Neural progenitor cell (in vitro differentiated cells): ENCODE measurements at places on chromosomes 7 and 10.

DNA sequence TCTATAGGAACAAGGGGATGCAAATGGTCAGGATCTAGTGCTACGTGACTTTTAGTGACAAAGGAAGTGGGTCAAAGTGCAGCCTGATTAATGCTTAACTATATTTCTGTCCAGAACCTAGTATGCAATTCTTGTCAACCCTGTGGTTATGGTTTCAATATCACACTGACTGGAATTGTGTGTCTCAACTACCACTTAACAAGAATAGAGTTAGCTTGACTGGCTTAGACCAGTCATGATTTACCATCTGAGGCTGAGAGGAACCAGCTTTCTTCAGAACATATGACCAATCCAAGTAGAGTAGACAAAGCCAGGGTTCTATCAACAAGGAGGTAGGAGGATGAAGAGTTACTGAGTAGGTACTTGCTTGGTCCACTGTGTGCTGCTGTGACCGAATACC is 54.4 kb downstream of the MYPN start:
- no peak for DNase-seq

DNA sequence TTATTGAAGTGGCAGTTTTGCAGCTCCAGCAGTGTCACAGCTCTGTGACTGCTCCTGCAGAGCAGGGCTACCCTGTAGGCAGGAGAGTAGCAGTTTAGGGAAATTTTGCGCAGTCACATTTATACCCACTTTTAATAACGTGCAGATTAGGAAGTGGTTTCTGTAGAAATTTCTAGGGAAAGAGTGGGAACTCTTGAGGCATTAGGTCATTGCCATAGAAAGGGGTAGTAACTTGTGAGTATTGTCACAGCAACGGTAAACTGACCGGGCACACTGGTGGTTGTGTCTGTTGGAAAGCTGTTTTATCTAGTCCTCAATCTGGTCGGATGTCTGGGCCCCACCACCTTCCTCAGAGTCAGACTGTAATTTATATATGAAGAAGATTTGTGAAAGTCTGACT is 51.9 kb downstream of the CDC14C start:
- DNase-seq, result no peak

GRCh38 chr7:23105086-23105643 is 420 bp upstream of the KLHL7 start:
- no peak for DNase-seq

DNA sequence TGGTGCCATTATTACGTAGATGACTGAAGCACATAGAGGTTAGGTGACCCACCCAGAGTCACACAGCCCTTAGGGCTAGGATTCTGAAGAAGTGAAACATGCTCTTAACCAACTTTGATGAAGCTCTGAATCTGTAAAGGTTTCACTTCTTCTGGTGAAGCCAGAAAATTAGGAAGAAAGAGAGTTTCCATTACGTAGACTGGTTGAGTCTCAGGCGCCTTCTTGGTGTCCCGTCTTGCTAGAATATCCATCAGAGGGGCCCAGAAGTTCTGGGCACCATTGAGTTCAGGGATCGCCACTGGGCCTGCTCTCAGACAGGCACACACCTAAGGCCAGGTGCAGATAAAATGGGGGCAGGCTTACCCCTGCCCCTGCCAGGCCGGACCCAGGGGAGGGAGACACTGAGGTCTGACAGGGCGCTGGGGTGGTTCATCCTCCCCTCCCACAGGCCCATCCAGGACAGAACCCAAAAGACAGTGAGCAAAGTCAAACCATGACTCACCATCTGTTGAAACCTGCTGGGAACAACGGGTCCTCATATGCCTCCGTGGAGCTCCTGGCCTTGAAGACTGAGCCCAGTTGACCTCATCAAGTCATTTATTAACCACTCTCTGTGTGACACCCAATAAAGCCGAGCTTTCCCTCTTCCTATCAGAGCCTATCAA is 33.2 kb downstream of the DRGX start:
- DNase-seq, result no peak

DNA sequence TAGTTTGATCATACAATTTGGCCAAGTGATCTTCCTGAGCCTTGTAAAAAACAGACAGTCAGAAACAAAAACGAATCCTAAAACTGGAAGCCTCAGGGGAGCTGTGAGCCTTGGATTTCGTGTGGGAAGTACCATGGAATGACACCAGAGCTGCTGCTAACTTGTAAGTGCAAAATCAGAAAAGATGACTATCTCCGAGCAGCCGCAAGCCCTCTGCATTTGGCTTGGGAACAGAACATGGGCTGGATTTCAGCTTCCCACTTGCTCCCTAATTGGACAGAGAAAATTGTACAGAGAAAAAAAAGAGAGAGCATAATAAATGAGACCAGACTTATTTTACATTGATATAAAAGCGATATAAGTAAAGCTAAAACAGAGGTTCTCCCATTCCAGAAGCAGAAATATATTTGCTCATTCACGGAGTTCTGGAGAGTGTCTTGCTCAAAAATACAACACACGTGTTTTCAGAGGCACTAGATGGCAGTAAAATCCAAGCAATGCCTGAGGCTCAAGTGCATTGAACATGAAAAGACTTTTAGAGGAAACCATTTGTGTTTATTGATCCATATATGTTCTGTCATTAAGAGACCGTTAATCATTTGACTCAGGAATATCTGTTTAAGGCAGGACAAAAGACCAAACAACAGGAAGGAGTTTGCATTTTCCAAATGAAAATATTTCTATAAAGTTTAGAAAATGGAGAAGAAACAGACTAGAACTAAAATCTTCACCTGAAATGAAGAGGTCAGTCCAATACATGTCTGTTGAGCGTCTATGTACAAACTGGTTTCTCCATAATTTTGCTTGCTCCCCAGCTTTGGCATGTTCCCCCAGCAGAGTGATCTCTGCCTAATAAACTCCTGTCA is 78.3 kb upstream of the SLC26A5 start:
- DNase-seq, result peak; percentile 13

DNA sequence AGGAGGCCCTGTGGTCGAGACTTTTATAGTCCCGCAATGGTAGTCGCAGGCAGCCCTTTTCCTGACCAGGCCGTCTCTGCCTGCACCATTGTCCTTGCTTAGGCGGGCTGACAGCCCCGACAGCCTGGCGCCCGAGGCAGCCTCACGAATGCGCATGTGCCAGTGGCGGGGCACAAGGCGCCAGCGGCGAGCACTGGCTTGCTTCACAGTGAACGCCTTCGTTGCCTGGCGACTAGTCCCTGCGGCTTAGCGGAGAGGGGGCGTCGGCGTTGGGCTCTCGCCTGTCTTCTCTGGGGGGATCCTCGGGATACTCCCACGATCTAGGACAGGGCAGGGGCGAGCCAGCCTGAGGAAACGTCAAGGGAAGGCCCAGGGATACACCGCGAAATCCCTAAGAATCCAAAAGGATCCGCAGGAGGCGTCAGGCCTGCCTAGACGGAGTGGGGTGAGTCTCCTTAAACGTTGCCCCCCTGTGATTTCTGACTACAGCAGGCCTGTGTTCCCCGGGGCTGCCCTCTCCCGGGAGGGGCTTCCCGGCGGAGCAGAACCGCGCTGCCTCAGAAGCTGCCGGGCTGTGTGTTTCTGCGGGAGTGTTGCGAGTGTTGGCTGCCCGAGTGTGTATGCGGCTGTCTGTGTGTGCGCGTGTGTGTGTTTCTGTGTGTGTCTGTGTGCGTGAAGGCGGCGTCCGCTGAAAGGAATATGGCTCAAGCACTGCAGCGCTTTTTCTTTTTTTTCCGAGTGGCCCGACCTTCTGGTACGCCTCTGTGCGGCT is 20.5 kb upstream of the ZNF273 start:
- no peak for DNase-seq

GRCh38 chr7:8462309-8462708 is 28.9 kb downstream of the NXPH1 start:
- no peak for DNase-seq

GRCh38 chr10:17795083-17795482 is 14.1 kb upstream of the MRC1 start:
- DNase-seq, result no peak

DNA sequence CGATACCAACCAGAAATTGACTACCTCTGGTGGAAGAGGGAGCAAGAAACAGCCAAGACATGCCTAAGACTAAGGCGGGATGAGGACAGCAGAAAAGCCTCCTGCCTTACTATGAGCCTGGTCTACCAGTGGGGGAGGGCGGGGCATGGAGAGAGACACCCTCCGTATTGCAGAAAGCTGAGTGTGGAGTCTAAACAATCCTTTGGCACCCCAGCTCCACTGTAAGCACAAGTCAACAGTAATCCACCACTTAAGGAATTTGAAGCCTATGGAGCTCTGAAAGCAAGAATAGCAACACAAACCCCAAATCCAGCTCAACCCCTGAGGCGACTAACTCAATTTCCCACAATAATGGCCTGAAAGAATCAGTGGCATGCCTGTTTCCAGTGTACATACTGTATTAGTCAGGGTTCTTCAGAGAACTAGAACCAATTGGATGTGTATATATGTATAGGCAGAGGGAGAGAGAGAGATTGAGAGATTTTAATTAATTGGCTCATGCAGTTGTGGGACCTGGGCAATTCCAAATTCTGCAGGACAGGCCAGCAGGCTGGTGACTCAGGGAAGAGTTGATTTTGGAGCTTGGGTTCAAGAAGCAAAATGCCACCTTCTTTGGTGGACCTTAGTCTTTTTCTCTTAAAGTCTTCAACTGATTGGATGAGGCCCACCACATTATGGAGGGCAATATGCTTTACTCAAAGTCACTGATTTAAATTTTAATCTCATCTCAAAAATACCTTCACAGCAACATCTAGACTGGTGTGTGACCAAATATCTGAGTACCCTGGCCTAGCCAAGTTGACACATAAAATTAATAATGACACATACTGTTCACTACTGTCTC is 13.5 kb downstream of the PPIF start:
- DNase-seq, result no peak

DNA sequence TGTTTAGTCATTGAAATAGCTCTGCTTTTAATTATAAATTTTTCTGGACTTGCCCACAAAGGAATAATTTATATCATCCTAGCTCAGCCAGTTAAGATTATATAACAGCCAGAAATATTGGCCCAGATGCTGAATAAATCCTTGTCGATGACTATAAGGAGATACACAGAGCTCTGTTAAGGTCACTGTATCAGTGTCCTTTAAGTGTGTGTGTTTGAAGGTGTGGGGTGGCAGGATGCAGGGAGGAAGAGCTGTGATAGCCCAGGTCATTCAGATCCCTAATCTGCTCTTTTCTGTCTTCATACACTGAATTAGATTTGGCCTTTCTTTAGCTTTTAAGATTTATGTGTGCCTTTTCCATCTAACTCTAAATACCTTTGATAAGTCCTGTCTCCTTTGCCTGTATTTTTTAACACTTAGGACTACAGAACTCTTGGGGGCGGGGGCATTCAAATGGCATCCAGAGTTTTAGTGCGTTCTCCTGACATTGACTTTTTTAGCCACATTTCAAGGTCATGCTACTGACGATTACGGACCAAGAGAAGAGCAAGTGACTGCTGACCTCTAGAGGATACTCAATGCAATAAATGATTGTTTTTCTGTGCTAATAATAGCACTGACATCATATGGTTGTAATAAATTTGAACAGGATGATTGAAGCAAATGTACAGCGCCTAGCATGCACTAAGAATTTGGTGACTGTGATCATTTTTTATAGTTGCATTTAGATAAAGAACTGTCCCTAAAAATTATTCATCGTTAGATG is 172.3 kb downstream of the CACNB2 start:
- DNase-seq, result peak; percentile 30

GRCh38 chr7:112898432-112899290 is 108.5 kb upstream of the TMEM168 start:
- peak; percentile 72 for DNase-seq

GRCh38 chr10:115107830-115108229 is 14.7 kb downstream of the ATRNL1 start:
- peak; percentile 3 for DNase-seq

DNA sequence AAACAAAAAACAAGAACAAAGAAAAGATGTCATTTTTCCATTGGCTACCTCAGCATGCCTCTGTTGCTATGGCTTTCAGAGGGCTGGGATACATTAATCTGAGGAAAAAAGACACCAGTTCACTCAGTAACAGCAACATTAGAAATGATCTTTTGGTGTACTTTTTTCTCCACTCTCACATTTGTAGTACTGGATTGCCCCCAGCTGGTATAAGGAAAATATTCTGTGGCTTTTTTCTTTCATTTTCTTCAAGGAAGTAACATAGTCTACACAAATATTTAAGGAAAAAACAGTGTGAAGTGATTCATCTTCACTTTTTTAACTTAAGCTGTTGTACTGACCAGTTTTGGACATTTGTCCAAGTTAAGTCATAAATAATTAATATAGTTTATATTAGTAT is 482.3 kb downstream of the SORCS1 start:
- no peak for DNase-seq

DNA sequence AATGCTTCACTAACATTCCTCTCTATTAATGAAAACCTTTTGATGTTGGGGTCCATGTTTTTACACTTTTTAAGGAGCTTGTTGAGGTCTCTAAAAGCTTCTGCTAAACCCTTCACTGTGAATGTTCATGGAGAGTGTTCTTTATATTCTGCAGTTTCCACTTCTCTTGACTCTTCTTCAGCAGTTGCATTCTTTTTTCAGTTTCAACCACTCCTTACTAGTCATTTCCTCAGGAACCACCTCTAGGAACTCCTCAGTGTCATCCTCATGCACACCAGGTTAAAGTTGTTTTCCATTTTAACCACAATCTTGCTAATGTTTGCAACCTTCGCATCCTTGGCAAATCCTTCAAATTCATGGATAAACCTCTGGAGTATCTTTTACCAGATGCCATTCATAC is 821.6 kb downstream of the ANKRD7 start:
- DNase-seq, result no peak

DNA sequence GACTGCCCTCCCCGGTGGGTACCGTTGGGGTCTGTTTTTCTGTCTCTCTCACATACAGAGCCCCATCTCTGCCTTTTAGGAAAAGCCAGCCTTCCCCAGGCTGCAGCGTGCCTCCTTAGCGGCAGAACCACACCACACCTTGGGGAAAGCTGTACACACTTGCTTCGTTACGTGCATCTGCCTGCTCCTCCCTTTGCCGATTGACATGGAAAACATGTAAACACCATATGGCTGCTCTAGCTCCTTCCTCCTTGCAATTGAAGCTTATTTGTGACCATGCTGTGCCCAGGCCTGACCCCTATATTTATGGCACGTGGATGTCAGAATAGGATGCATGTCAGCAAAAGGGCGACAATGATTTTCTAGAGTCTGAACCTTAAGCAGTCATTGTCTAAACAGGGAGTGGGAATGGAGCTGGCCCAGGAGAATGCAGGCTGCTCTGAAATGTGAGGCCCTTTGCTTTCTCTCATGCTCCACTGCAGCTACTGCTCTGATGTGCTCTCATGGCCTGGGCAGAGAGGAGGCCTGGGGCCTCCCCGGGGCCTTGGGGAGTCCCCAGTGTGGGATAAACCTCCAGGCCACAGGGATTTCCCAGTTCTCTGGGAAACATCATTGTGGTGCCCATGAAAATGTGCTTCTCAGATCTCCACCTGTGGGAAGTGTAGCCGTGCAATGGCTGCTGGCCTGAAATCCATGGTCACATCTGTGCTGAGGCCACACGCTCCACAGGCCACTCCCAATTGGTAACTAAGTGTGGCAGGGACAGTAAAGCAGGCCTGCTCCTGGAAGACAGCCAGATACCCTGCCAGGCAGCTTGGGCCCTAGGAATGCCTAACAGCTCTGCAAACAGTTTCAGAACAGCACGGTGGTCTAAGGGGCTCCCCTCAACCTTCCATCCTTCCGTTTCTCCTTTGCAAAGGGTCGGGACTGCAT is 18.6 kb downstream of the PDE6C start:
- no peak for DNase-seq
